Activated CD8-positive, alpha-beta memory T cell treated with anti-CD3 and anti-CD28 coated beads, Interleukin-2, amount 10 ng/mL, durations not matched to agents 7 days and 5 days (primary cell): ENCODE measurements at places on chromosomes 3 and 15.

GRCh38 chr15:100092034-100092433 lies 249.7 kb downstream of the ADAMTS17 start:
- no peak for DNase-seq

GRCh38 chr3:103791786-103792515 lies 1357.1 kb downstream of the ZPLD1 start:
- no peak for DNase-seq

DNA sequence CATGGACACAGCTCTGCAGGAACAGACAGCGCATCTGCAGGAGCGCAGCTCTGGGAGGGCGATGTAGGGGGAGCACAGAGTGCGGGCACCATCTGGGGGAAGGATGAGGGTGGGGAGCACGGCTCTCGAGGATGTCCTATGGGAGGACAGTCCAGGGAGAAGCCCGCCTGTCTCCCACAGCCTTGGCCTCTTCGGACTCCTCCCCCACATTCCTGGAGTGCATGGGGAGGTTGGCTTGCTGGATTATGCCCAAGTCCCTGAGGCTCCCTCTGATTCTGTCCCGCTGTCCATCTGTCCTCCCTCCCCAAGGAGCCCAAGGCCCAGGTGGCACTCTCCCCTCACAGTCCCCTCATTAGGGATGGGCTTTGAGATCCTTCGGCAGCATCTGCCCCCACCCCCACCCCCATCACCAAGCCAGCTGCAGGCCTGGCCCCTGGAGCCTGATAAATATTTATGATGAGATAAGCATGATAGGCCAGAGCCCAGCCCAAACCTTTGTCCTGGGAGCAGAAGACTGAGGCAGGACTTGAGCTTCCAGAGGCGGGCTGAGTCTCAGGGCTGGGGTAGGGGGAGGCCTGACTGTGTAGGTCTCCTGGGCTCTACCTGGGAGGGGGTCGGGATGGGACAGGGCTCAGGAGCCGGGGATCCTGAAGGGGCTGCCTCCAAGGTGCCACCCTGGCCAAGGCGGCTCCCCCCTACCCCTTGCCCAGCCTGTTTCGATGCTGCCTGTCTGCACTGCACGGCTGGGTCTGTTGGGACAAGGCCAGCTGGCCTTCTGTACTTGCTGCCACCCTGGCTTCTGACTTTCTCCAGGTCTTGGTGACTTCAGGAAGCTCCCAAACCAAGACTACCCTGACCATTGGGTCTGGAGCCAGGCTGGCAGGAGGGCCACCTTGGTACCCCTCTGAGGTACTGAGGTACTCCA lies 28.6 kb upstream of the SEMA3F start:
- no peak for DNase-seq

- DNase-seq = no peak
These were observed 185.3 kb upstream of the UBE2E2 start for GRCh38 chr3:23017801-23018200.

- DNase-seq = no peak
These were observed 16.7 kb upstream of the SECISBP2L start for GRCh38 chr15:49062900-49063299.
